Left lung (tissue), 14 donors: ENCODE measurements at places on chromosomes 6 and 20. TPM values are rescaled to one million over a fixed set of nuclear protein-coding genes. Genes with fewer than 3 reads are reported as not detected.

The FAM209B gene
- 0.32 TPM for polyA plus RNA-seq

The HUS1B gene
- polyA plus RNA-seq, result 0.64 TPM

The NRSN1 gene
- 0.44 TPM for polyA plus RNA-seq

The LHFPL5 gene
- polyA plus RNA-seq, result not detected

The ULBP2 gene
- 2.2 TPM for polyA plus RNA-seq

The HTR1B gene
- polyA plus RNA-seq, result 0.16 TPM
